Stimulated activated naive CD4-positive, alpha-beta T cell (primary cell): ENCODE measurements at places on chromosomes 5 and 9.

DNA sequence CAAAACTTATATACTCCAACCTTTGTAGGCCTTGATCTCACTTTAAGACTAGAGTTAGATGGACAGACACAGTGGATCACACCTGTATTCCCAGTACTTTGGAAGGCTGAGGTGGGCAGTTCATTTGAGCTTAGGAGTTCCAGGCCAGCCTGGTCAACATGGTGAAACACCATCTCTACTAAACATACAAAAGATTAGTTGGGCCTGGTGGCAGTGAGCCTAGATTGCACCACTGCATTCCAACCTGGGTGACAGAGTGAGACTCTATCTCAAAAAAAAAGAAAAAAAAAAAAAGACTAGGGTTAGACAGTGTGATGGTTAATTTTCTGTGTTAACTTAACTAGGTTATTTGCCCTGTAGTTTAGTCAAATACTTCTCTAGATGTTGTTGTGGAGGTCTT lies 74.1 kb downstream of the CFAP95 start:
- DNase-seq, result no peak

- peak; percentile 68 for DNase-seq
Observed at GRCh38 chr9:92133949-92134604, 18.9 kb upstream of the SPTLC1 start.

DNA sequence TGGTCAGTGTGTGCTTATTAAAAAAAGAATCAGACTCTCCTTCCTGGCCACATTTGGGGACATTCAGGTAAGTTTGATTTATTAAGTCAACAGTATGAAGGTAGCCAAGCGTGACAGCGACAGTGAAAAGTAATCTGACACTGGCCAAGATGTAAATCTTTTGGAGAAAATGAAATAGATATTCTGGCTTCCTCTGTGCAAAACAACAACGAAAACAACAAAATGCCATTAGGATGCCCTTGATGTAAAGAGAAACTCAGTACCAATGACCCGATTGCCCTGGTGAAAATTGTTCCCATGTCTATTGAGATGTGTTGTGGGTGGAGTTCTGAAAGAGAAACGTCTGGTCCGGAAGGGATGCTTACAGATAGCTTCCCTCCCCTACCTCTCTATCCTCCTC lies 267.8 kb downstream of the MAT2B start:
- DNase-seq, result no peak

DNA sequence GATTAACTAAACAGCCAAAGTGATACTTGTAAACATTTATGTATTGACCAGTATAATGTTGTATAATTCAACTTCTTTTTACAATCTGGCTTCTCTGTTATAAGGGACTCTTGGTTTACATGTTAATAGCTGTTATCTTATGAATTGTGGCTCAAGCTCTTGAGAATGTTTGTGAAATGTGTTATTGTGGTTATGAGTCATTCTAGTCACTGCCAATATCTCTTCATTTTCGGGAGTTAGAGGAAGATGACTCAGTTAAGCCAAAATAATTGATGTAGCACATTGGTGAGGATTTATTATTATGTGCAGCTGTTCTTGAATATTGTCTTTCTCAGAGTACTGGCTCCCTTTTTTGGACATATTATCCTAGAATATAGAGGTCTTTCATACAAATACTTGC lies 655.2 kb upstream of the RIOK2 start:
- DNase-seq, result no peak

DNA sequence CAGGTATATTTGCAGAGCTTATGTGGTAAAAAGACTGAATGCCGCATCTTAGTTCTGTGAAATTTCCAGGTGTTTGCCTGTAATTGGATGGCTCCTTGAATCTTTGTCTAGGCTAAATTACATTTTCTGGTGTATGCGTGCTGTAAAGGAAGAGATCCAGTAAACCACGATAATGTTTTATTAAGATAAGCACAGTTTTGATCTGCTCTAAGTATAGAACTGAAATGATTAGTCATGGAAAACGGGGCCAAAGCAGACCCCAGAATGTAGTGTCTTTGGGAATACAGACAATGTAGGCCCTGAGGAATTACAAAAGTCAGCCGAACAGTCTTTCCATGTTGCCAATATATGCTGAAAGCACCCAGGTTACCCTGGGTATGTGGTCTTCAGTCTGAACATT lies 257.3 kb downstream of the FANCC start:
- DNase-seq, result no peak

GRCh38 chr5:173750538-173751265 lies 134.3 kb upstream of the BOD1 start:
- no peak for DNase-seq

GRCh38 chr9:78812665-78813064 lies 515.7 kb downstream of the PSAT1 start:
- DNase-seq, result no peak

DNA sequence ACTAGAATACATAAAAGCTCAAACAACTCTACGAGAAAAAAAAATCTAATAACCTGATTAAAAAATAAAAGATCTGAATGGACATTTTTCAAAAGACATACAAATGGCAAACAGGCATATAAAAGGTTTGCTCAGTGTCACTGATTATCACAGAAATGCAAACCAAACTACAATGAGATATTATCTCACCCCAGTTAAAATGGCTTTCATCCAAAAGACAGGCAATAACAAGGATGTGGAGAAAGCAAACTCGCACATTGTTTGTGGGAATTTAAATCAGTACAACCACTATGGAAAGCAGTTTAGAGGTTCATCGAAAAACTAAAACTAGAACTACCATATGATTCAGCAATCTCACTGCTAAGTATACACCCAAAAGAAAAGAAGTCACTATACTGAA lies 20.8 kb downstream of the UGT3A2 start:
- no peak for DNase-seq

GRCh38 chr9:126377536-126377935 lies 50.9 kb downstream of the MVB12B start:
- no peak for DNase-seq

- DNase-seq, result no peak
Observed at GRCh38 chr5:157817387-157817702, 41.6 kb downstream of the CLINT1 start.

- no peak for DNase-seq
Observed at GRCh38 chr5:57891443-57891842, 408.8 kb upstream of the ACTBL2 start.

- no peak for DNase-seq
Observed at GRCh38 chr5:130995254-130995515, 169.9 kb downstream of the HINT1 start.

DNA sequence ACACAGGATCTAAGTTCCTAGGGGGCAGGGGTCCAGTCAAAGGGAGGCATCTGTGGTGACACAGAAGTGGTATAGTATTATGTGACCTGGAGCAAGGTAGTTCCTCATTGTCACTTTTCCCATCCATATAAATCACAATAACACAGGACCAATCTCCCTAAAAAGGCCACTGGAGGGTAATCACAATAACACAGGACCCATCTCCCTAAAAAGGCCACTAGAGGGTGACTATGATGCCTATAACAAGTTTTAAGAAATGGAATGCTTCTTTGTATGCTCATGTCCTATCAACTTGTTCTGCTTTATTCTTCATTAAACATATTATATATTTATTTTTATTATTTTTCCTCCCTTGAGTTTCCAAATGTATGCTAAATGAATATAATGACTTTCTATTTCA lies 254.6 kb downstream of the ASTN2 start:
- no peak for DNase-seq

DNA sequence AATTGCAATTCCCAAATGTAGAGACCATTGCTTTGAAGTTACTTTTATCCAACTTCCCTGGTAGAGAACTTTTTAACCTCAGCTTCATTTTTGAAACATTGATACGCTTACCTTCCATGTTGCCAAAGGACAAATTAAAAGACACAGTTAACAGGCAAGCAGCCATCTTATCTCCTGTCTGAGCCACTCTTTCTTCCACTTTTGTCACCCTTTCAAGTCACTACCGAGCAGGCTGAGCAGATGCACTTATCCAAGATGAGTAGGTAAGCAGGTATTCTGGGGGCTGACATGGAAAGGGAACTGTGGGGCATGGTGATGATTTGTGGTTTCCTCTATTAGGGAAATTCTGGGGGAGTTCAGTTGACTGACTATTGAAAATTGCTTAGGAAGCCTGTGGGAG lies 66.7 kb downstream of the DOCK2 start:
- DNase-seq, result no peak

DNA sequence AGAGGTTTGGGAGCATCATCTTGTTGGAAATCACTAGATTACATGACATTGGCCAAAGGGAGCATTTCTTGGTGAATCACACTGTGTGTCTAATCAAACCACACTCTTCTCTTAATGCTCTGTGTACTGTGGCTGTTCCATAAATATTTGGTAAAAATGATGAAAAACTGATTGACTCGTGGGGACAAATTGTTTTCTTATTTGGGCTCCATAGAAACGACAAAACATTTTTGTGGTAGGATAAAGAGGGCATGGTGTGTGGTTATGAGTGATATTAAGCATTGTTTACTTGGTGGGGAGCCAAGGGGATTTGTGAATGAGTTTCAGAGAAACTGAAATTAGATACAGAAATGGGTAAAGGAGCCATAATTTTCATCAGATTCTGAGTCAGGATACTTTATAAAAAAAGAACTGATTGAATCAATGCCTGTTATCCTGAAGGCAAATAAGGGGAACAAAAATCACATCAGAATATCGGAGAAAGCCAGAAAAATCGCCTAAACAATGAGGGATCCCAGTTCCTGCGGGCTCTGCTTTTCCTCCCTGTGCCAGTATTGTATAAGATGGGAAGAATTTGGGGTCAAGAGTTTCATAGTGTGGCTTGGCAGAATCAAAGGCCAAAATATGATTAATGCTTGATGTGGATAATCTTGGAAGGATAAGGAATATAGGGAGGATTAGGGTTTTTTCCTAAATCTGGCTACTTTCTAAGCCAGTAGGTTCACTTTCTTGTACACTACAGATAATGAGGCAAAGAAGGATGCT lies 33.3 kb downstream of the FBXL7 start:
- DNase-seq, result no peak

GRCh38 chr9:33329117-33329563 lies 38.8 kb downstream of the NFX1 start:
- DNase-seq, result no peak

- no peak for DNase-seq
Observed at GRCh38 chr9:13274886-13275641, 4.4 kb downstream of the MPDZ start.

- no peak for DNase-seq
Observed at GRCh38 chr9:35272989-35273388, 111.2 kb downstream of the UNC13B start.

DNA sequence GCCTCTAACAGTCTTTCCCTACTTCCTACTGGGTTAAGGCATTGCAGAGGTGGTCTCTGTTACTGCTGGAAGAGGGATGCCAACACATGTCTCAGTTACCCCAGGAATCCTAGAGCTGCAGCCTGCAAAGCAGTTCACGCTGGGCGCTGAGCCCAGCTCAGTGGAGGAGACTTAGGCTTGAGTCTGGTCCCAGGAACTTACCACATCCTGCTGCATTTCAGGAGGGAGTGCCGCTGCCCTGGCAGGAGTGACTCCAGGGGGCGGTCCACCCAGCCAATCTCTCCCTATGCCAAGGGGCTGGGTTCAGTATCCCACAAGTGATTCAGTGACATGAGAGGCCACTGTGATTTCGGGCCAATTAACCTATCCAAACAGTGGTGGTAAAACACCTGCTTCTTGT lies 7.6 kb downstream of the TTC16 start:
- no peak for DNase-seq

DNA sequence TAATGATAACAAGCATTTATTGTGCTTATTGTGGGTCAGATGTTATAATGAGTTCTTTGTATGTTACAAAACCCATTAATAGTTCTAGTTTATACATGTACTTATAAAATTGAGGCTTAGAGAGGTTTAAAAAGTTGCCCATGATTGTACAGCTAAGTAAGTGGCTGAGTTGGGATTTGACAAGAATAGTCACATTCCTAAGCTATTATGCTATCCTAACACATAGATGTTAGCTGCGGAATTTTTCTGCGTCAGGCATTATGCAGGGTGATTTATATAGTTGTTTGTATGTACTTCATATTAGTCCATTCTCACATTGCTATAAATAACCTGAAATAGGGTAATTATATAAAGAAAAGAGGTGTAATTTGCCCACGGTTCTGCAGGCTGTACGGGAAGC lies 12.5 kb downstream of the COMMD10 start:
- no peak for DNase-seq

DNA sequence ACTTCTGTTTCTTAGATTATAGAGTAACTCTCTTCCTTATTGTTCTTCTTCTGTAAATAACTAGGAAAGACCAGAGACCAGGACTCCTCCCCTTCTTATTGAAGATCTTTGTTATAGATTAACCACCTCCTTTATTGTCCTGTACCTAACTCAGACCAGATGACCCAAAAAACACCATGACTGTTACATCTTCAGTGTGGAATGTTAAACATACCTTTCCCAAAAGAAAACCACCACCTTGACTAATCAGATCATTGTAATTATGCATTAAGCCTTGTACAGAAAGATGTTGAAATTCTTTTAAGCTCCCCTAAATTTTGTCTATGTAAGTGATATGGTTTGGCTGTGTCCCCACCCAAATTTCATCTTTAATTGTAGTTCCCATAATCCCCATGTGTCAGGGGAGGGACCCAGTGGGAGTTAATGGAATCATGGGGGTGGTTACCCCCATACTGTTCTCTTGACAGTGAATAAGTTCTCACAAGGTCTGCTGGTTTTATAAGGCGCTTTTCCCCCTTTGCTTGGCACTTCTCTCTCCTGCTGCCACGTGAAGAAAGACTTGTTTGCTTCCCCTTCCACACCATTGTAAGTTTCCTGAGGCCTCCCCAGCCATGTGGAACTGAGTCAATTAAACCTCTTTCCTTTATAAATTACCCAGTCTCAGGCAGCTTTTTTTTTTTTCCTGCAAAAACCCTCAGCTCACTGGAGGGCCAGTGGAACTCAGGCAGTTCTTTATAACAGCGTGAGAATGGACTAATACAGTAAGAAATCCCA lies 26.3 kb downstream of the ARSB start:
- no peak for DNase-seq

- no peak for DNase-seq
Observed at GRCh38 chr5:129972465-129973141, 68.3 kb downstream of the CHSY3 start.

GRCh38 chr5:96408210-96408777 lies 24.8 kb downstream of the PCSK1 start:
- no peak for DNase-seq

DNA sequence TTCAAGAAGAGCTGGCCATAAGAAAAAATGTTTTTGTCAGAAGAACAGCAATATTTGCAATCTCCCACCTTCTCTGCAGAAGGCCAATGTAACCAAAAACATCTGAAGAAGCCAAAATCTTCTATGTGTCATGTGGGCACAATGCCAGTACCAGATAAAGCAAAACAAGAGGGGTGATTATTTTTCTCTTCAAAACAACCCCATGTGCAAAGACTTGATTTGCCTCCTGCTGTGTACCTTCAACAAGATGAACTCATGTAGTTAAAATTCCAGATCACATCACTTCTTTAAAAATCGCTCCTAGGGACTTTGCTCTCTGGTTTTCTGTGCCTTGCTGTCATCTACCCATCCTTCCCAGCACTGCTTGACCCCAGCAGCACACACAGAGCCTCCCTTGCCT lies 134.0 kb upstream of the MAP3K1 start:
- no peak for DNase-seq

- no peak for DNase-seq
Observed at GRCh38 chr5:5062525-5063302, 77.4 kb upstream of the ADAMTS16 start.

- DNase-seq, result peak; percentile 93
Observed at GRCh38 chr9:36258208-36258995, at the start of gene GNE. Gene GNE (minus strand): TSS chr9:36258448. CDS start chr9:36249355, 9,093 bp downstream.

GRCh38 chr5:151798674-151799073 lies 26.9 kb downstream of the G3BP1 start:
- DNase-seq, result no peak
